ENCODE measurements at places on chromosomes 5 and 9.

DNA sequence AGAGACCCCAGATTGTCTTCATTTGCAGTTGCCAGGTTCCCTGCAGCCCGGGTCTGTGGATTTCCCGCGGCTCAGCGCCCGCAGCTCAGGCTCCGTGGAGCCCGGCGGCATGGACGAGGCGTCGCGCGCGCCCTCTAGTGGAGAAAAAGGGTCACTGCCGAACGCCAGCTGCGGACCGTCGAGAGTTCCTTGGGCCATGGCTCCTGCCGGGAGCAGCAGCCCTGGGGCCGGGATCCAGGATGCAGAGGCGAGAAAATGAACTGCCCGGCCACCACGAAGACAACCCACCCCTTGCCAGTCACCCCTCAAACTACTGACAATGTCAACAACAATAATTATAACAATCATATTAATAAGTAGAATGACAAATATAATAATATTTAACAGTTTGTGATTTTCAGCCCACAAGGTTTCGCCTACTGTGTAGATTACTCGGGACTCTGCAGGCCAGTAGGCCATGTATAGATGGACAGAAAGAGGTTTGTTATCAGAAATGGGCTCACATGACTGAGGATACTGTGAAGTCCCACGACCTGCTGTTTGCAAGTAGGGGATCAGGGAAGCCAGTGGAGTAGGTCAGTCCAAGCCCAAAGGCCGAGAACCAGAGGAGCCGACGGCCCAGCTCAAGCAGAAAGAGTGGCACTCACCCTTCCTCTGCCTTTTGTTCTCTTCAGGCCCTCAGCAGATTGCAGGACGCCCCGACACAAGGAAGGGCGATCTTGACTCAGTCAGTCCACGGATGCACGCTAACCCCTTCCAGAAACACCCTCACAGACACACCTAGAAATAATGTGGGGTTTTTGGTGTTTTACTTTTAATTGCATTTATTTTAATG, 43.1 kb downstream of the BOD1 start:
- DNase-seq, result peak; percentile 71

- no peak for DNase-seq
Measured at GRCh38 chr9:70003901-70004714, 39.5 kb upstream of the MAMDC2 start.

- DNase-seq, result peak; percentile 24
Measured at GRCh38 chr9:129176701-129177442, 1.2 kb downstream of the IER5L start.

GRCh38 chr9:87659534-87660419, 66.1 kb upstream of the CTSL start:
- DNase-seq, result no peak

GRCh38 chr5:89313804-89314588, 431.0 kb upstream of the MEF2C start:
- peak; percentile 4 for DNase-seq
